ENCODE measurements at places on chromosomes 2 and 18. TPM values are rescaled to one million over a fixed set of nuclear protein-coding genes. Genes with fewer than 3 reads are reported as not detected.

GRCh38 chr2:160920791-160921303 lies 239.4 kb upstream of the TANK start:
- H3K4me3 ChIP-seq = peak overlapping the region; percentile 59
- peak overlapping the region; percentile 94 for H3K27ac ChIP-seq
- no peaks in the 10 kb centered on the region for H3K27me3 ChIP-seq
- H3K36me3 ChIP-seq = no peaks in the 10 kb centered on the region
- peak; percentile 96 for DNase-seq

Gene FHOD3
- total RNA-seq = 10.1 TPM

Gene SOWAHC
- total RNA-seq = 43.6 TPM

Gene HOXD13
- total RNA-seq = 3.8 TPM

DNA sequence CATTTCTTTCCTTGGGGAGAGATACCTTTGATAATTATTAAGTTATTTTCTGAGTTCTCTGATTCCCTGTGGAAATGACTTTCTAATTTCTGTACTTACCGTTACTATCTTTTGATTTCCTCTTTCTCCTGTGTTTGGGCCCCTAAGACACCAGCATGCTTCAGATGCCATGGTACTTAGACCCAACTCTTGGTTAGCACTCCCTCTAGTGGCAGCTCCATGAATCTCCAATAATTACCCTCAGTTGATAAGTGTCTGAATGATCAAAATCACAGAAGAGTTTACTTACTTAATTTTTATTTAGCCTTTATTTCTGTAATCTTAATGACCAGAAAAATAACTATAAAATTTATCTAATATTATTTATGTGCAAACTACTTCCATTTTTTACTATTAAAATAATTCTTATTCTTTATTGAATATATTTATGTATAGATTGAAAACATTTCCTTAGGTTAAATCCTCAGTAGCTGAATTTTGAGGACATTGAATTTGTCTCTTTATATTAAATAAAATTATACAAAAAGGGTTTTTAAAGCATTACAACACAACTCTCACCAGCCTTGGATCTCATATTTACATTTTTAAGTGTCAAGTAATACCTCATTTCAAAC lies 300.4 kb downstream of the KCNS3 start:
- H3K27ac ChIP-seq = no peak overlapping the region
- 0 out of 2 replicates have a peak, but pooled peaks cover 5% of the 10 kb centered on the region for H3K27me3 ChIP-seq
- no peaks in the 10 kb centered on the region for H3K4me1 ChIP-seq
- no peak overlapping the region for H3K4me3 ChIP-seq
- DNase-seq = peak; percentile 65

GRCh38 chr18:48711651-48712486 lies 173.0 kb downstream of the CTIF start:
- no peaks in the 10 kb centered on the region for H3K27me3 ChIP-seq
- DNase-seq = peak; percentile 66
- H3K36me3 ChIP-seq = 0 out of 2 replicates have a peak, but pooled peaks cover 3% of the 10 kb centered on the region
- H3K4me3 ChIP-seq = no peak overlapping the region
- peaks cover 11% of the 10 kb centered on the region for H3K4me1 ChIP-seq

Gene MC5R
- total RNA-seq = not detected

DNA sequence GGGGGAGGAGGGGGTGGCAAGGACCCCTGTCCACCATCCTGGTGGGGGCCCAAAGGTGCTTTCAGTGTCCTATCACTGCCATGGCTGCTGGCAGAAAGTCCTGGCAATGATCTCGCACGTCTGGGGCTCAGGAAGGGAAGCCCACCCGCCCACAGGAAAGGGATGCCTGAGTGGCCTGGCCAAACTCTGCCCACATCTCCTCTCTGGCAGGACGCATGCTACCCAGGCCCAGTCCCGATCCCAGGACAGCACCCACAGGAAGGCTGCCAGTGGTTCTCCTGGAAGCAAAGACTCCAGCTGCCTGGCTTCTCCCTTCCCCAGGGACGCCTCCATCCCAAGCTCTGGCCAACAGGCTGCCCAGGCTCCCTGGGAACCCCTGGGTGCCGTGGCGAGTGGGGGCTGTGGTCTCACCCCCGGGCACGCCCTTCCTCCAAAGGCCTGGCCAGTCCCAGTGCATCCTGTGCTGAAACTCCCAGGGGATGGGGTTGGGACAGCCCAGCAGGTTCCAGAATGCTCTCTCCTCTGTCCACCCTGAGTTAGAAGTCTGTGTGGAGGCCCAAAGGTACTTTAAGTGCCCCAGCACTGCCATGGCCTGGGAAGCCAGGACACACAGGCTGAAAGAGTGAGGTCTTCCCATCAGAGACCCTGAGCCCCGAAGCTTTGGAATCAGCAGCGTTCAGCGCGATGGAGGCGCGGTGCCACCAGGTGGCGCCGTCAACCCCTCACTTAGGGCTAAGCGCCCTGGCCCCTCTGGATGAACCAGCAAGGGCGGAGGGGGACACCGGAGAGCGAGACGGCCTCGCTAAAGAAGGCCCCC lies 29.8 kb upstream of the TAF1B start:
- H3K4me1 ChIP-seq = peaks cover 9% of the 10 kb centered on the region
- peak; percentile 81 for DNase-seq
- H3K27me3 ChIP-seq = no peaks in the 10 kb centered on the region
- no peak overlapping the region for H3K27ac ChIP-seq
- H3K4me3 ChIP-seq = peak overlapping the region; percentile 56

Gene ARHGEF4
- 12.0 TPM for total RNA-seq

Data from GM23248 (cell line).